ENCODE measurements at places on chromosomes 4 and X. TPM values are rescaled to one million over a fixed set of nuclear protein-coding genes. Genes with fewer than 3 reads are reported as not detected.

DNA sequence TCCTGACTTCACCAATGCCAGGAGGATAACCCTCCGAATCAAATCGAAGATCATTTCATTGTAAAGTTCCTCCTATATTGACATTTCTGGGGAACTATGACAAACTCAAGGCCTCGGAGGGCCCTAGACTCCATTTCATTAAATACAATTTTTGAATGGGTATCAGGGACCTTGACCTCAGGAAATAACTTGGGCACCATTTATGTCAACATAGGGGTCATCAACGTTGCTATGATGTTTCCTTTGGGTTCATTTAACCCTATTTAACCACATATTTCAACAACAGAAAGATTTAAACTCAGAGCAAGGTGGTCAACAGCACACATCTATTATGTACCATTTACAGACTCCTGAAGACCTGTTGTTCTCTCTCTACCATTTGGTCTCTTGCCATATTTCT is 395.1 kb downstream of the TRIML1 start:
- DNase-seq = no peak
- no peaks in the 10 kb centered on the region for H3K36me3 ChIP-seq
- no peaks in the 10 kb centered on the region for H3K4me1 ChIP-seq
- H3K27me3 ChIP-seq = no peaks in the 10 kb centered on the region
- H3K4me3 ChIP-seq = no peak overlapping the region

DGKK gene
- polyA plus RNA-seq = 0.09 TPM

DNA sequence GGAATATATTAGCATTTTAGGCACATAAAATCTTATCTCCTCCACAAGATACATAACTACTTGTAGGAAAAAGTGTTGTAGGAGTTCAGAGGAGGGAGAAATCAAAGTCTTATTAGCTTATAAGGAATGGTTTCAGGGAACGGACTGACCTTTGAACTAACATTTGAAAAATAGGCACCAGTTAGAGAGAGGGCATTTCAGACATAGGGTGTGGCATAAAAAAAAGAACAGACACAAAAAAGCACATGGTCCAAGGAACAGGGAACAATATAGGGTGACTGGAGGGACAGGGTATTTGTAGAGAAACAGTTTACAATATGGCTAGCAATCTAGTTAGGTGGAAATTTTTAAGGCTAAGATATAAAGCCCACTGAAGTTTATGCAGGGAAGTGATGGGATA is 6.4 kb downstream of the ABCB7 start:
- no peak for DNase-seq
- no peak overlapping the region for H3K4me3 ChIP-seq
- peaks cover 2% of the 10 kb centered on the region for H3K4me1 ChIP-seq
- no peak overlapping the region for H3K27ac ChIP-seq
- no peaks in the 10 kb centered on the region for H3K36me3 ChIP-seq
- no peaks in the 10 kb centered on the region for H3K27me3 ChIP-seq

SAGE1 gene
- not detected for polyA plus RNA-seq

DNA sequence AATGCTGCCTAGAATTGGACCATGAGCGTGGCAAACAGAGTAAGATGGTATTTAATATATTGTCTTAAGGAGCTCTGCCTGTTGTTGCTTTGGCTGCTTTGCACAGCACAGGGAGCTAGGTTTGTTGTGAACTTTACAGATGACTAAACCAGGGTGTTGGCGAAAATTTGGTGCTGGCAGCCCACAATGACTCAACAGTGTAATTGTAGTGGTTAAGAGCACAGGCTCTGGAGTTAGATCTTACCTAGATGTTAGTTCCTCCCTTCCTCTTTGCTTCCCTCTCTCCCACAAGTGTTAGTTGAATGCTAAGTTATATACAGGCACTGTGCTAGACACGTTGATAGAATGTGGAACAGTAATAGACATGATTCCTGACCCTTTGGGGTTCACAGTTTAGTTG is 128.9 kb upstream of the TRPC5 start:
- no peak for DNase-seq
- H3K36me3 ChIP-seq = no peaks in the 10 kb centered on the region
- no peak overlapping the region for H3K27ac ChIP-seq
- no peaks in the 10 kb centered on the region for H3K4me1 ChIP-seq
- H3K27me3 ChIP-seq = no peaks in the 10 kb centered on the region

ADH1B gene
- polyA plus RNA-seq = 9.6 TPM

PPP1R3F gene
- polyA plus RNA-seq = 3.3 TPM

DNA sequence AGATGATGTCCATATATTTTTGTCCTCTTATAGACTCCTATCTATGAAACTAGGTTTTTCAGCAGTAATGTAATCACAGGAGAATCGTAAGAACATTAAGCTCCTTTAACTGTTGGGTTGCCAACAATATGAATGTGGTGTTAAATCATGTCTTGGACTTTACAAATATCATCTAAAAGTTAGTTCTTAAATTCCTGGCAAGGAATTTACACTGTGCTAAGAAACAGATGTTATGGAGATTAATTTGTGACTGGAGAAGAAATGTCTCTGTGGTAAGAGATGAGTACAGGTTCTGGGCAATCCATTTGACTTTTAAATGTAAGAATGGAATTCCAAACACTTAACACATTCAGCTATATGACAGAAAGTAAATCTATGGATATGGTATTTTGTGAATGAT is 34.6 kb downstream of the CNKSR2 start:
- H3K36me3 ChIP-seq = no peaks in the 10 kb centered on the region
- H3K27ac ChIP-seq = no peak overlapping the region
- no peak for DNase-seq
- no peaks in the 10 kb centered on the region for H3K4me1 ChIP-seq
- H3K4me3 ChIP-seq = no peak overlapping the region

- no peak overlapping the region for H3K27ac ChIP-seq
- no peak overlapping the region for H3K4me3 ChIP-seq
- peaks cover 9% of the 10 kb centered on the region for H3K4me1 ChIP-seq
- no peaks in the 10 kb centered on the region for H3K36me3 ChIP-seq
- no peaks in the 10 kb centered on the region for H3K27me3 ChIP-seq
- no peak for DNase-seq
Measured at GRCh38 chr4:8280158-8280875, 10.8 kb downstream of the HTRA3 start.

GRCh38 chrX:19094654-19095053 is 27.6 kb downstream of the ADGRG2 start:
- no peaks in the 10 kb centered on the region for H3K27me3 ChIP-seq
- no peaks in the 10 kb centered on the region for H3K4me1 ChIP-seq
- no peak overlapping the region for H3K27ac ChIP-seq
- no peak overlapping the region for H3K4me3 ChIP-seq
- DNase-seq = no peak

DNA sequence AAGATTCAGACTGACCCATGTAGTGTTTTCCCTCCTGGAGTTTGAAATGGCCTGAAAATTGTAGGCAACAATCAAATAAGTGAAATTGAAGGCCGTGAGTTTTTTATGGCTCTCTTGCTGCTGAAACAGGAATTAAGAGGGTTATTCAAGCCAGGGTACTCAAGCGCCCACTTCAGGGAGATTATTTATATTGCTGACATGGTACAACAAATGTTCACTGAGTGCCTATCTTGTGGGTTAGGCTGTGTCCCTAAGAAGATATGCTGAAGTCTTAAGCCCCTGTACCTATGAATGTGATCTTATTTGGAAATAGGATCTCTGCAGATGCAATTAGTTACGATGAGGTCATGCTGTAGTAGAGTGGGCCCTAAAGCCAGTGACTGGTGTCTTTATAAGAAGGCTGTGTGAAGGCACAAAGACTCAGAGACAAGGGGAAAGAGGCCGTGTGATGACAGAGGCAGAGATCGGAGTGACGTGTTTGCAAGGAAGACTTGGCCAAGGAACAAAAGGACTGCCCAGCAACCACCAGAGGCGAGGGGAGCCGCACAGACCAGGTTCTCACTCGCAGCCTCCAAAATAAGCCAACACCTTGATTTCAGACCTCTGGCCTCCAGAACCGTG is 72.9 kb downstream of the MED28 start:
- DNase-seq = no peak
- no peaks in the 10 kb centered on the region for H3K4me1 ChIP-seq
- no peak overlapping the region for H3K4me3 ChIP-seq
- H3K27ac ChIP-seq = no peak overlapping the region

FGF5 gene
- polyA plus RNA-seq = 0.25 TPM

- no peaks in the 10 kb centered on the region for H3K36me3 ChIP-seq
- H3K27ac ChIP-seq = no peak overlapping the region
- H3K4me1 ChIP-seq = no peaks in the 10 kb centered on the region
- no peak overlapping the region for H3K4me3 ChIP-seq
- no peaks in the 10 kb centered on the region for H3K27me3 ChIP-seq
Measured at GRCh38 chrX:139382529-139382928, 148.0 kb upstream of the F9 start.

DNA sequence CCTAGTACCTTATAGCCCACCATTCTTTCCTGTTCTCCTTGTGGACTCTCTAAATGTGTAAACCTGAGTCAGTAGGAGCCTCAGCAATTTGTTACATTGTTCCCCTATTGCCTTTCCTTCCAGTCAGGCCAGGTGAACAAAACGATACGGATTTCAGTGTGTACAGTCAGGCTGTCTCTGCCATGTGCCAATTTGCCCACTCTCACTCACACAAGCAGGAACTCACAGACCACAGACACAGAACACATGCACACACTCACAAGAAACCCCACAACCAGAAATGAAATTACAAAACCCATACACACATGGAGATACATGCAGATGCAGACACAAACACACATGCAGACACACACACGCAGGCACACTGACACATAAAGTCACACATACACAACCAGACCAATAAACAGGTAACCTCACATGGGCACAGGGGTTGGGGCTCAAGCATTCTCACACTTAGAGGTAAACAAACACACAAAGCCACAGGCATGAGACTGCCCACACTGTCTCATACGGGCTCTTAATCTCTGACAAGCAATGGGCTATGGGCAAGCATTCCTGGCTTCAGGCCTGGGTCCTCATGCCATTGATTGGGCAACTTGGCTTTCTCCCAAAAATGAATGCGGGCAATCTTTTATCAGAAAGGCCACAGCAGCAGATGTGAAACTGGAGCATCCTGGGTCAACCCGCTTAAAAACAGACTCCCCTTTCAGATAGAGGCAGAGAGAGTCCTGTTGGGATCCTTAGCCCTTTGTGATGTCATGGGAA is 68.7 kb downstream of the NBDY start:
- no peaks in the 10 kb centered on the region for H3K4me1 ChIP-seq
- DNase-seq = no peak
- H3K36me3 ChIP-seq = no peaks in the 10 kb centered on the region
- no peaks in the 10 kb centered on the region for H3K27me3 ChIP-seq

TMEM31 gene
- polyA plus RNA-seq = 0.43 TPM

DNA sequence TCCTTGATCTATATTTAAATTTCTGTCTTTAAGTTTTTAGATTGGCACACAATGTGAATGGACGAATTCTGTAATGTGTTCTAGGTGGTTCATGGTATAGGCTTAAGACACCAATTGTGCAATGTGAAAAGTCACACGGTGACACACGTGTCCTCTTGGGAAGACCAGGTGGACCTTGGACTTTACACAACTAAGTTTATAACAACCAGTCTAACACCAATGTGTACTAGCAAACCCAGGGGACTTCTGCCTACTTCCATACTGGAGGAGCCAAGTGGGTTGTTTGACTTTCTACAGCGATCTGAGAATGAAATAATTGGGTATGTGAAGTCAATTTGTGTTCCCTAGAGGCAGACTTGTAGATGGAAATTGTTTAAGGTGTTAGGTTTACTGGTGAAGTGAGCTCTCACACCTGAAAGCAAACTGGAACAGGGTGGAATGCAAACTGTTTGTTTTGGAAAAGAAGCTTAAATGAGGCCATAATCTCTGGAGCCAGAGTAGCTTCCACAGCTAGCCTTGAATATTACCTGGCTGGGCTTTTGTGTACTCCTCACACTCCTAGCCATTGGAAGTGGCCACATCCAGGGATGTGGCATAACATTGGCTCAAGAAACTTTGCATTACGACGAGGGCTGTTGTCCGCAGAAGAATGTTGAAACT is 45.9 kb upstream of the WDR1 start:
- H3K4me1 ChIP-seq = peaks cover 12% of the 10 kb centered on the region
- no peaks in the 10 kb centered on the region for H3K27me3 ChIP-seq
- no peak overlapping the region for H3K4me3 ChIP-seq

- no peak for DNase-seq
- peaks cover 7% of the 10 kb centered on the region for H3K4me1 ChIP-seq
- H3K27me3 ChIP-seq = peaks cover 79% of the 10 kb centered on the region
- no peak overlapping the region for H3K27ac ChIP-seq
- H3K36me3 ChIP-seq = no peaks in the 10 kb centered on the region
- H3K4me3 ChIP-seq = no peak overlapping the region
Measured at GRCh38 chr4:110640576-110640975, 17.7 kb upstream of the PITX2 start.

GRCh38 chrX:135931644-135932487 is 38.4 kb downstream of the SAGE1 start:
- DNase-seq = peak; percentile 12
- no peak overlapping the region for H3K27ac ChIP-seq
- no peaks in the 10 kb centered on the region for H3K36me3 ChIP-seq
- no peak overlapping the region for H3K4me3 ChIP-seq
- H3K27me3 ChIP-seq = no peaks in the 10 kb centered on the region
- no peaks in the 10 kb centered on the region for H3K4me1 ChIP-seq

DNA sequence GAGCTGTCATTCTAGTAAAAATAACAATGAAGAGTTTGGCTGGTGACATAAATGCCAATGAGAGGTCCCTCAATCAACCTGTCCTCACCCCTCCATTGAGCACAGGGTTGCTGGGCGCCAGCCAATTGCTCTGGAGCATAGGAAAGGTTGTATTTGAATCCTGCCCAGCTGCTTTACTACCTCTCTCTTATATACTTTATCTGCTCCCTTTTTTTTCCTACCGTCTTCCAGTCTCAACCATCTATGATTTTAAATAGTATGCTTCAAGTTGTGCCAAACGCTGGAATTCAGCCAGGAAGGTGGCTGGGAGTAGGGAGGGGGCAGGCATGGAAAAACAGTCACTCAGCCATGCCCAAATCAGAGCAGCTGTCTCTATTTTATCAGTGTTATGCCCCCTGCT is 153.8 kb downstream of the NR3C2 start:
- no peak overlapping the region for H3K27ac ChIP-seq
- no peaks in the 10 kb centered on the region for H3K27me3 ChIP-seq
- no peak overlapping the region for H3K4me3 ChIP-seq
- peaks cover 14% of the 10 kb centered on the region for H3K4me1 ChIP-seq
- DNase-seq = no peak

GRCh38 chr4:168748807-168749206 is 252.0 kb downstream of the PALLD start:
- H3K27ac ChIP-seq = no peak overlapping the region
- H3K4me1 ChIP-seq = no peaks in the 10 kb centered on the region

GRCh38 chr4:83151651-83152050 is 37.1 kb upstream of the PLAC8 start:
- H3K4me1 ChIP-seq = peaks cover 10% of the 10 kb centered on the region
- no peak overlapping the region for H3K4me3 ChIP-seq
- no peak for DNase-seq
- no peaks in the 10 kb centered on the region for H3K36me3 ChIP-seq
- H3K27ac ChIP-seq = no peak overlapping the region

GRCh38 chr4:24475756-24476155 is 108.6 kb downstream of the DHX15 start:
- H3K4me3 ChIP-seq = no peak overlapping the region
- no peak for DNase-seq
- H3K27me3 ChIP-seq = peaks cover 57% of the 10 kb centered on the region
- no peaks in the 10 kb centered on the region for H3K36me3 ChIP-seq
- peaks cover 12% of the 10 kb centered on the region for H3K4me1 ChIP-seq

SMPX gene
- 4.9 TPM for polyA plus RNA-seq

- H3K4me1 ChIP-seq = peaks cover 5% of the 10 kb centered on the region
- peak; percentile 12 for DNase-seq
- no peak overlapping the region for H3K4me3 ChIP-seq
- H3K27ac ChIP-seq = no peak overlapping the region
- H3K36me3 ChIP-seq = no peaks in the 10 kb centered on the region
Measured at GRCh38 chrX:110321081-110321480, 3.2 kb upstream of the AMMECR1 start.

- DNase-seq = peak; percentile 18
- H3K27ac ChIP-seq = no peak overlapping the region
- H3K27me3 ChIP-seq = peaks cover 17% of the 10 kb centered on the region
Measured at GRCh38 chrX:11666164-11666563, 444 bp upstream of the ARHGAP6 start.
